Activated CD4-positive, CD25-positive, alpha-beta regulatory T cell treated with anti-CD3 and anti-CD28 coated beads, Interleukin-2, amount 50 U/mL, for 16 hours (primary cell): ENCODE measurements at places on chromosomes 3 and 15.

DNA sequence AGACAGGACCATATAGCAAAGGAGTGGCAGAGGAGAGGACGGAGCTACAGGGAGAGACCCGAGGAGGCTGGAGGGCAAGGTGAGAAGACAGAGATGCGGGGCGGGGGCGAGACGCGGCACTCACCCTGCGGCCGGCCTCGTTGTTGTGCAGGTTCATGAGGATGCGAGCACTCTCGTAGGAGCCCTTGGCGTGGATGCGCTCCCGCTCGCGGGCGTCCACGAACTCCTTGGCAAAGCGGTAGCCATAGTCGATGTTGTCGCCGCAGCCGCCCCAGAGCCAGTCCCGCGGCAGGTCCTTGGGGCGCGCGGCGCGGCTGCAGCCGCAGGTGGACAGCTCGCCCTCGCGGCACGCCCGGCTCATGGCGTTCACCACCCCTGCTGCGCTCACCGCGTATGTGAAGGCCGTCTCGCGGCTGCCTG is 12.9 kb downstream of the WNT5A start:
- DNase-seq, result no peak

GRCh38 chr3:131544557-131544956 is 41.8 kb upstream of the MRPL3 start:
- no peak for DNase-seq

GRCh38 chr3:169687603-169688002 is 24.1 kb upstream of the MECOM start:
- no peak for DNase-seq

DNA sequence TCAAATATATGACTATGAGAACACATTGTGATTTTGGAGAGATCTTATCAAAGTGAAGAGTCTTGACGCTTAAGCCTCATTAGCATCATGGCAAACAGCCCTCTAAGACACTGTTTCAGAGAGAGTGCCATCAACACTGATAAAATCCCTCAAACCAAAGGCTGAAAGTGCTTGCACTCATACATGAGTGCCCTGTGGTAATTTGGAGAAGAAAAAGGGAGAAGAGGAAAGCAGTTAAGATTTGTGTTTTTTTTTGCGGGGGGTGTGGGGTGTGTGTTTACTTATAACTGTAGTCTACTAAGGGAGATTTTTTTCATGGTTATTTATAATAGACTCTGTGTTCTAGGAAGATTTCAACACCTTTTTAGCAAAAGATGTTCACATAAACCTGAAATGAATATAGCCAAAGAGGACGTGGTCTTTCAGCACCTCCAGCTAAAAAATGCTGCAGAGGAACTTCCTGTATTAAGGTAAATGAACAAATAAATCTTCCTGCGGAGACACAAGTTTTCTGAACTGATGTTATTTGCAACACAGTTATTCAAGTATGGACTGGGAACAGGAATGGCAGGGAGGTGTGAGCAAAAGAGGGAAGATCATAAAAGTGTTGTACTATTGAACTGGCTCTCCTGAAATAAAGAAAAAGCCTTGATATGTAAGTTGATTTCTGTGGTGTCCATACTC is 81.9 kb upstream of the TGFBR2 start:
- DNase-seq, result no peak

GRCh38 chr3:107430996-107431245 is 53.7 kb downstream of the CCDC54 start:
- DNase-seq, result no peak

GRCh38 chr3:72665701-72666446 is 182.4 kb downstream of the SHQ1 start:
- DNase-seq, result peak; percentile 13

DNA sequence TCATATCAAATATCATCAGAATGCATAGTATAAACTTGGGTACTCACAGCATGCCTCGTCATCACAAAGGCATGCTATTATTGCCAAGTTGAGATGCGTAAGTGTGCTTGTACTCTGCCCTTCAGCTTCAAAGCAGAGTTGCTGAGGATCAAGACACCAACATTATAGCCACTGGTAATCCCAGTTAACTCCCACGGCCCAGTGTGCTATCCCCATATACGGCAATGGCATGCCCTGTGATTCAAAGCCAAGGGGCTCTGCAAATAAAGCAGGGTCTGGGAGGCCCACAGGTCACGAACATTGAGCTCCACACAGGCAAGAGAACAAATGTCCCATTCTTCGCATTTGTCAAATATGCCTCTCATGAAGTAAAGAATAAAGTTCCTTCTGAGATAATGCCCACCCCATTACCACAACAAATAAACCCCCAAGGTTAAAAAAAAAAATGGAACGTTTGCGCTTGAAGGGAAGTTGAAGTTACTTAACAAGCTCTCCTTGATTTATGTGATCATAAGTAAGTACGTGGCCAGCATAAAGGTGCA is 298.1 kb upstream of the NECTIN3 start:
- no peak for DNase-seq

DNA sequence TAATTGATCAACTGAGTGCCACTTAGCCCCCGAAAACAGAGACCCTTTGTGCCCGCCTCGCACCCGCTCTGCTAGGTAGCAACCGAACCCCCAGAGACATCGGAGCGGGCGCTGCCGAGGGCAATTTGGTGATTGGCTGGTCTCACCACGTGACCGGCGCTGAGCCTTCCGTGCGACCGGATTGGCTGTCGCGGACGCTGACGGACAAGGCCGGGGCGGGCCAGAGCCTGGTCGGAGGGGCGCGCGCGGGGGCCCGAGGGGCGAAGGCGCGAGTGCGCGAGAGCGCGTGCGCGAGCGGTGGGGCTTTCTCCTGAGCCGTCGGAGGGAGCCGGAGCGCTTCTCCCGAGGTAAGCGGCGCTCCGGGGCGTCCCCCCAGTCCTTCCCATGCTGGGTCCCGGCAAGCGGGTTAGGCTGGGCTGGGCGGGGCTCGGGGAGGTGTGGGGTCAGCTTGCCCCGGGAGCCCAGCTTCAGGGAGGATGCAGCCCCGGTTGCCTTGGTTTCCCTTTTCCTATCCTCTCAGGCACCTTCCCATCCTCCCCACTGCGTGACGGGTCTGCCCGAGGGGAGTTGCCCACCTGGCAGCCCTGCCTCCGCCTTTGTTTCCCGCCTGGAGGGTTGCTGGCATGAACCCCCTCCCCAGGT is at the start of gene TMEM108:
Gene TMEM108, plus strand, starts transcription at position 303 of the 642 bp plus-strand sequence.
- no peak for DNase-seq

GRCh38 chr15:42045211-42045615 is 24.4 kb upstream of the PLA2G4E start:
- no peak for DNase-seq

DNA sequence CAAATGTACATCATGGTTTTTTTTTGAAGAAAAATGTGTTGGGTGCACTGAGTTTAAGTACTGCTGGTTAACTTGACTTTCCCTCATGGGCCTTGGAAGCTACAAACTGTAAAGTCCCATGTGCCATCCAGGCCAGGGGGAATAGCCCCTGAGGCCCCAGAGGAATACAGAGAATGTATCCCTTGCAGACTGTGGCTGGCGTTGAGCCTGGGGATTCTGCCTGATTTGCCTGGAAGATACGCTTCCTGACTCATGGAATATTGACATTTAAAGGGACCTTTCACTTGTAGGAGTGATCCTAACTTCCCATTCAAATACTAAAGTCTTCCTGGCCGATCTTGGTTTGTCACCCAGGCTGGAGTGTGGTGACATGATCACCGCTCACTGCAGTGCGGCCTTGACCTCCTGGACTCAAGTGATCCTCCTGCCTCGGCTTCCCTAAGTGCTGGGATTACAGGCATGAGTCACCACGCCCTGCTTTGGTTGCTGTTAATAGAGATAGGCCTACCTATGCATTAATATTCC is 42.0 kb downstream of the ADAMTSL3 start:
- DNase-seq, result no peak

GRCh38 chr3:3665961-3666640 is 133.1 kb upstream of the LRRN1 start:
- DNase-seq, result no peak

DNA sequence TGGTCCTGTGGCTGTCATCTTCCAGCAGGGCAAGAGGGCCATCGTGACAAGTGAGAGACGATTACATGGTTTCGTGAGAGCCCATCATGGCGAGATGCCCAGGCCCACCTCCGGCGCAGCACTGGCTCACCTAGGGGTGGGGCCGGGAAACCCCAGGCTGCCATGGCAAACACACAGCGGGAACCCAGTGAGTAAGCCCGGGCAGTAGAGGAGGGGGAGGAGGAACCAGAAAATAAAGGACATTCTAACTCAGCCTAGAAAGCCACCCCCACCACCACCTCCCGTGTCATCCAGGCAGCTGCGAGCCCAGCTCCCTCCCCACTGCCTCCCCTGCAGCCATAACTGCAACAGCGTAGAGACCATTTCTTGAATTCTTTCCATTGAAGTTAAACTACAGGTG is 52.3 kb downstream of the PCSK6 start:
- no peak for DNase-seq

DNA sequence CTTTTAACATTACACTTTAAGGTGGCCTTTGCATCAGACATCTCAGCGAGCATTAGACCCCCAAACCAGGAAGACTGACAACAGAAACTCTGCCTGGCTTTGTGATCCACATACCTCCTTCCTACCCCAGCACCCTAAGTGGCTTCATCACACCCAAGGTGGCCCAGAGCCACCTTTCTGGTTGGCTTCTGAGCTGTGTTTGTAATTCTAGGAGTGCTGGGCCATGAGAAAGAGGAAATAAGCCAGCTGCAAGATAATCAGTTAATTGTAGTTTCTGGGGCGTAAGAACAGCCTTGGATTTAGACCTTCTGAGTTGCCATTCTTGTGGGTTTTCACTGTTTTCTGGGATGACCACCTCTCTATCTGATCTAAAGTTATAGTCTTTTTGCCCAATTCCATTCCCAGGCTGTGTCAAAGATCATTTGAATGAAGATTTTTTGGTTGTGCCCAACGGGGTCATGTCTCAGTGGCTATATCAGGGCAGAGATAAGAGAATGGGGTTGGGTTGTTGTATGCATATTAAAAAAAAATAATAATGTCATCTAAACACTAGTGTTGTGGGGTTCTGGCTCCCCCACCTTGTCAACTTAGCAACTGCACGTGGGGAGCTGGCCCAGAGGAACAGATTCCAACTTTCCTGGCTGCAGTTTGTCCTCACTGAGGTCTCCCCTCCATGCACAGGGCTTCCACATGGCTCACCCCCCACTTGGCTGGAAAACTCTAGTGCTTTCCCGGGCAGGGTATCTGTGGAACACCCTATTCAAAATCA is 234.8 kb upstream of the WNT5A start:
- DNase-seq, result no peak

- DNase-seq, result no peak
These were observed 86.2 kb downstream of the IQSEC1 start for GRCh38 chr3:12986986-12987385.

GRCh38 chr15:90004252-90004651 is 3.1 kb downstream of the ZNF710 start:
- DNase-seq, result no peak

GRCh38 chr3:64983583-64984359 is 296.0 kb upstream of the ADAMTS9 start:
- DNase-seq, result no peak

GRCh38 chr3:122618614-122619013 is 41.2 kb downstream of the PARP15 start:
- no peak for DNase-seq

DNA sequence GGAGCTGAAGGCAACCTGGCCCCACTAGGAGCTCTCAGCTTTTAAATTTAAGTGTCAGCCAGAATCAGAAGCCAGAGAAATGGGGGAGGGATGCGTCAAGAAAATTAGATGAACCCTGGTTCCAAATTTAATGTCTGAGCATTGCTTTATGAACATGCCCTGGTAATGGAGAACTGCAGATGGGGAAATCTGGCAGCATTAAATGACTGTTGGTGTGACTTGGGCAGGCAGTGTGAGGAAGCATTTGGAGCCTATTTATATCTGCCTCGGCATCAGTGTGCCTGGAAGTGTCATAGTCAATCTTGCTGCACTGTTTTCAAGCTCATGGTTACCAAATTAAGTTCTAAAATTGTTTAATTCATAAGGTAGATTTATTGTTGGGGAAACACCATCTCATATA is 29.0 kb downstream of the NME9 start:
- no peak for DNase-seq

DNA sequence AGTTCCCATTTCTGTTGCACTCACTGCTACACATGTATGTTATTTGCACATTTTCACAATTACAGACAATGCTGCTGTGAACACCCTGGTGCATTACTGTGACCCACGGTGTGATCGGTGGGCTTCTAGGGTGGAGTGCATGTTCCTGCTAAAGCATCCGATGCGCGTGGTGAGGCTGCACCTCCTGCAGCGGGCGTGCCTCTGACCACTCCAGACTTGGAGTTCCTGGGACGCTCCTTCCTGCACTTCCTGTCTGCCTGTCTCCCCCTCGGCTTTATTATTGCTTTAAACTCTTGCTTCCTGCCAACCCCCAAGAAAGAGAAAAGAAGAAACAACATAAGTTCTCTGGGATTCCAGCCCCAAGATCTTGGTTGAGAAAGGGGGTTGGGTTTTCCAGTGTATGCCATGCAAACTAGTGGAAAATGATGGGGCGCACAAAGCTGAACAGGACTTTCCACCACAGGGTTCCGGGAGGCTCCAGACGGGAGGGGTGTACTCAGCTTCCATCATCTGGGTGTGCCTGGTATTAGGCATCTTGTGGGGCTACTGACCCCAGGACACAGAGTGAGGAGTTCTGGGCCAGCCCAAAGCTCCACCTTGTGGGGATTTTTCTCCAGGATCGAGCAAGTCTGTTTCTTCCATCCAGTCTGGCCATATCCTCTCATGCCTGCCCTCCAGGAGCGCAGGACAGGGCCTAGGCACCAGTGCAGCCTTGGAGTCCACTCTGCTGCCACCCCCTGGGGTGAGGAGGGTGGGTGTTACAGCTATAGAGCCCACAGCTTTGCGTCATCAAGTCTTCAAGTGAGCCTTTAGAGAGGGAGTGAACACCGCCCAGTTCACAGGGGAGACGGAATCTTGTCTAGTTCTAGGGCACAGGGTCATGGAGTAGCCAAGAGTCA is 11.2 kb downstream of the RPL32 start:
- no peak for DNase-seq

GRCh38 chr15:75468913-75469598 is 17.6 kb upstream of the SIN3A start:
- DNase-seq, result no peak

DNA sequence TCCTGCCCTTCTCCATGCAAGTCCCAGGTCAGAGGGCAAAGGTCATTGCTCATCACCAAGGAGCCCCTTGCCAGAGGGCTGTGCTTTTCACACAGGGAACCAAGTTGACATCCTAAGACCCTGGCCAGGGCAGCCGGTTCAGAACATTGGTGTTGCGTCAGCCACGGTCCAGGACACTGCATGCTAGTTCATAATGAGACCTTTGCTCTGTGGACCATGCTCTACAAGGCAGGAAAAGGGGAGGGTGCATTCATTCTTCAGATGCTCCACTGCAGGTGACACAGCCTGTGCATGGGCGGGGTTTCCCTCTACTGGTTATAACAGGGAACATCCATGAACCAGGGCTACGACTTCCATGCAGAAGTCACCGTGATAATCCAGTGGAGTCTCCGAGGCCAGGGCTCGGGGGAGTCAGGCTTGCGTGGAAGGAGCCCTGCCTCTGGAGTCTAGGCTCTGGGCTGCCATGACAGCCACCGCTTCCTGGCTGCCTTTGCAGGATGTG is 81.6 kb downstream of the OCA2 start:
- no peak for DNase-seq

DNA sequence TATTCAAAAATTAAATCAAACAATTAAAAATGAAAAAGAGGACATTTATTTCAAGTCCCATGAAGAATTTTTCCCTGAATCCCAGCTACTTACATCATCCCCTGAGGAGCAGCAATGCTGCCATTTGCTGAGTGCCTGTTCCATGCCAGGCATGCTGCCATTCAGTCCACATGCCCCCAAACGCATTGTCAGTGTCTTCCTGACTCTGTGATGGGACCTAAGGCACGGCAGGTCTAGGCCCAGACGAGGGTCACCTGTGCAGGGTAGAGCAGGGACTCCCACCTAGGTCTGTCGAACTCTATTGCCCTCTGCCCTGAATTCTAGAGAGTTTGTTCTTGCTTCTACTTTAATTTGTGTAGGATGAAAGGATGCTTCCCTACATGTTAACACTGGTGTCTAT is 7.0 kb downstream of the PSTPIP1 start:
- no peak for DNase-seq
